Stimulated activated CD4-positive, alpha-beta T cell treated with anti-CD3 and anti-CD28 coated beads, TNF-alpha, amount 100 ng/mL, for 1 hour (primary cell): ENCODE measurements at places on chromosomes 6 and 20.

GRCh38 chr20:37392441-37393195 is 46.7 kb downstream of the SRC start:
- DNase-seq: no peak

- DNase-seq: no peak
These were observed 21.0 kb downstream of the TCF15 start for GRCh38 chr20:588932-589672.

- no peak for DNase-seq
These were observed 88.3 kb upstream of the COL21A1 start for GRCh38 chr6:56335726-56336125.

GRCh38 chr20:57805747-57806146 is 95.9 kb upstream of the PMEPA1 start:
- DNase-seq: no peak

DNA sequence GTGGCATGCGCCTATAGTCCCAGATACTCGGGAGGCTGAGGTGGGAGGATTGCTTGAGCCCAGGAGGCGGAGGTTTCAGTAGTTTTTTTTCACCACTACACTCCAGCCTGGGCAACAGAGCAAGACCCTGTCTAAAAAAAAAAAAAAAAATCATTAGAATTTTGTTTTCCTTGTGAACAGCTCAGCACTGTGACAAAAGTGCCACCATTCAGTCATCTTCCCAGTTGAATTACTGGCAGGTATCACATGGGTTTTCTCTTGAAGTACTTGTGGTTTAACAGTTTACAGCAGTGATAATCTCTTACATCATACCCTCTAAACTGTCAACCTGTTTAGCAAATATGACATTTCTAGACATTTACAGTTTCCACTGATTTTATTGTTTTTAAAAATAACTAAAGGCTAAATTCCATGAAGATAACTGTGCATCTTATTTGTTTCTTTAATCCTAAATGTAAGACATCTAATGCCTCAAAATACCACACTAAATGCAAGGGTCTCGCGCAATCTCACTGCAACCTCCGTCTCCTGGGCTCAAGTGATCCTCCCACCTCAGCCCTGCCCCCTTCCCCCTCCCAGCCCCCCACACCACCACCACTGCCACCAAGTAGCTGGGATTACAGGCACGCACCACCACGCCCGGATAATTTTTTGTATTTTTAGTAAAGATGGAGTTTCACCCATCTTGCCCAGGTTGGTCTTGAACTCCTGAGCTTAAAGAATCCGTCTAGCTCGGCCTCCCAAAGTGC is 7.0 kb downstream of the TRPC4AP start:
- no peak for DNase-seq

GRCh38 chr6:125670568-125670967 is 78.9 kb upstream of the HEY2 start:
- DNase-seq: no peak

DNA sequence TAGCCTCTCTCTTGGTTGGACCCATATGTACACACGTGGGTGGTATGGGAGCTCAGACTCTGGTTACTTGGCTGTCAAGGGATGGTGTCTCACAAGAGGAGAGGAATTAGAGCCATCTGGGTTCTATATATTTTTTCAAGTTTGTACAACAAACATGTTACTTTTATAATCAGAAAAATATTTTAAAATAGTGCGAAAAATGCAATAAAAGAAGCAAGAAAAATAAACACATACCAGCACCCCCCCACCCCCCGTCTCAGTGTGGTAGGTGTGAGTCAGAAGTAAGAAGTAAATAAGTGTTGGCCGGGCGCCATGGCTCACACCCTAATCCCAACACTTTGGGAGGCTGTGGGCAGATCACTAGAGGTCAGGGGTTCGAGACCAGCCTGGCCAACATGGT is 2.1 kb upstream of the TIAM2 start:
- DNase-seq: no peak

GRCh38 chr6:150203378-150203777 is 60.5 kb downstream of the PPP1R14C start:
- DNase-seq: no peak

GRCh38 chr6:144566868-144567615 is 281.9 kb downstream of the UTRN start:
- DNase-seq: no peak

DNA sequence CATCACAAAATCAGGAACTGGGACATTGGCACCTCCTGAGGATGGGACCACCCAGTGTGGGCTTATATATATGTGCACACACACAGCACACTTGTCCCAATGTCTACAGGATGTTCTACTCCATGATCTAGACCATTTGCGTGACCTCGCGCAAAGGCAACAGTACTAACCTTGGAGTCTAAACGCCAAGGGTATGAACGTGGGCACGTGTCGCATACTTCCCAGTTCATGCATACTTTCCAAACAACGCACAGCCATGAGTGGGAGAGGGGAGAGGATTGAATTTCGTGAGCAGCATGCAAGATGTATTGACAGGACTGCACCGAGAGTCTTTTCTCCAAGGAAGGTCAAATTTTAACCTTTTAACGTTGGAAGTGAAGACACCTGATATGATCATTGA is 214.2 kb upstream of the QKI start:
- no peak for DNase-seq

GRCh38 chr6:14149053-14149738 is 31.6 kb downstream of the CD83 start:
- DNase-seq: no peak

- DNase-seq: no peak
These were observed 23.7 kb downstream of the PEX7 start for GRCh38 chr6:136846046-136846445.

DNA sequence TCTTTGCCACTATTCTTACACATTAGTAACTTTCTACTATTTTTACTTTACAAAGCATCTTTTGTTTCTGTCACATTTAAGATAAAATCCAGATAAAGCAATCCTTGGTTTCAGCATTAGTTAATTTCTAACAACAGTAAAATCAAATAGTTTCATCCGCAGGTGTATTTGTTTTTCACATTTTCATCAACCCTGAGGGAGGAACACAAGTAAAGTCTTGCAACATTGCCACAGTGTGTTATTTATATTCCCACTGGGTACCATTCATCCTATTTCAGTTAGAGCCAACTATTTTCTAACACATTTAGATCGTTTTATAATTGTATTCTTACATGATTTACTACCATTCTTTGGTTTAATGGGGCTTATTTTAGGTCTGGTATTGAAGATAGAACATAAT is 908.7 kb upstream of the CITED2 start:
- DNase-seq: no peak

GRCh38 chr6:158816803-158817727 is 2.1 kb downstream of the EZR start:
- no peak for DNase-seq

GRCh38 chr6:136792095-136792409 is 225 bp downstream of the MAP3K5 start:
- DNase-seq: no peak

GRCh38 chr20:60206259-60206658 is 248.0 kb downstream of the CDH26 start:
- DNase-seq: no peak

GRCh38 chr6:139308286-139308916 is 16.6 kb upstream of the TXLNB start:
- DNase-seq: no peak

GRCh38 chr6:88361298-88361697 is 195.2 kb upstream of the CNR1 start:
- no peak for DNase-seq

DNA sequence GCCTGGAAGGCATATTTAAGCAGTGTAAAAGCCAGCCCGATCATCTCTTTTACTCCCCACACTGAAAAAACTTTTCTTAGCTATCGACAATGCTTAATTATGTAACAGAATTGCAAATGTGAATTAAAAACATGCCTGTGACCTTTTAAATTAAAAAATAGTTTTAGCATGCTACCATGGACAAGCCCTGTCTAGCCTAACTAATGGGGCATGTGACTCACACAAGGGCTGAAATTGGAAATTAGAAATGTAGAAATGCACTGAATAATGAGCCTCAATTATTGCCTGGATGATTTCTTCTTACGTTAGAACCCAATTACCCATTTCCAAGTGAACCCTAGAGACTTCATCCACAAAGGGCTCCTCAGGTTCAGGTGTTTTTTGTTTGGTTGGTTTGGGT is 82.7 kb downstream of the SIM1 start:
- no peak for DNase-seq
